Suprapubic skin (tissue), 4 donors: ENCODE measurements at places on chromosomes 3 and 15.

DNA sequence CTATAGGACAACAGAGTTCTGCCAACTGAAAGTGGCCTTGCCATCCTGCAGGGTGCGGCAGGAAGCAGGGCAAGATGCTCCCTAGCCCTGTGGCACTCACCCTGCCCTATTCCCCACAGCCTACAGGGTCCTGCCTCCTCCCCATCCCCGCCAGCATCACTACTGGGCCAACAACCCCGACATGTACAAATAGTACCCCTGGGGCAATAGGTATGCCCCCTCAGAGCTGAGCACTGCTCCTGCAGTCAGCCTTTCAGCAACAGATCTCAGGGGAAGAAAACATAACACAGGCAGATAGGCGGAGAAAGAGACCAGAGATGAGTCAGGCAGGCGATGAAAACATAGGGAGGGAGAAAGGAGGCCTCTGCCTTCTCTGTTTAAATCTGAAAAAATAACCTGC is 74.7 kb downstream of the XXYLT1 start:
- H3K4me3 ChIP-seq = no peak overlapping the region
- no peak for DNase-seq
- no peaks in the 10 kb centered on the region for H3K27me3 ChIP-seq
- peaks cover 17% of the 10 kb centered on the region for H3K4me1 ChIP-seq

- H3K4me3 ChIP-seq = peak overlapping the region; percentile 90
- H3K27me3 ChIP-seq = no peaks in the 10 kb centered on the region
- no peak for DNase-seq
- peaks cover 39% of the 10 kb centered on the region for H3K4me1 ChIP-seq
- peaks cover 28% of the 10 kb centered on the region for H3K36me3 ChIP-seq
These were observed 584 bp upstream of the RPL32 start for GRCh38 chr3:12841970-12842328.

DNA sequence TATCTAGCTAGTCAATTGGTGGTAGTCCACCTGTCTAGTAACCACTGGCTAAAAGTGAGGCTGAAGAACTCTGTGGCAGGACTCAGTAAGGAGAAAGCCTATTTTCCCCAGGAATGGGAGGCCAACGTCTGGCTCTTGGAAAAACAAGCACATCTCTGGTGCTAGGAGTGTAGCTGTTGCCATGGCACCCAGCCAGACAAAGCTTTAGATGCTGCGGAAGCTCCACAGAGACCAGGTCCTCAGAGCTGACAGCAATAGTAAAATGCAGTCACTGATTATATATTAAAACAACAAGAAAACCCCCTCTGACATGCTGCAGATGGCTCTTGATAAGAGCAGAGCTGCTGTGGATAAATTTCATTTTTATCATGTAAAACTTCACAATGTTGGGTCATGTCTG is 124.9 kb upstream of the STRIT1 start:
- no peaks in the 10 kb centered on the region for H3K4me1 ChIP-seq
- H3K27ac ChIP-seq = no peak overlapping the region
- H3K27me3 ChIP-seq = no peaks in the 10 kb centered on the region

DNA sequence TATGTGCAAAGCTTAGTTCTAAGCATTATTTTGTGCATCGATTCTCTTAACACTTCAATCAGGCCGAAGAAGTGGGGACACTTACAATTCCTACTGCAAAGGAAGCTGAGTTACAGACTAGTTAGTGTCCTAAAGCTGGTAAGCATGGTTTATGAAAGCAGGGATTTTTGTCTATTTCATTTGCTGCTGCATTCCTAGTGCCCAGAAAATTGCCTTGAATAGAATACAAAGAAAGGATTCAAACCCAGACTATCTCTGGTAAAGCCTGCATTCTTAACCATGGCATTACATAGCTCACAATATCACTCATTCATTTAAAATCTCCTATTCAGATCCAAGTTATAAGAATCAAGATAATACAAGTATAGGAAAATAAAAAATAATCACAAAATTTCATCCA is 24.4 kb upstream of the CPOX start:
- DNase-seq = no peak
- no peaks in the 10 kb centered on the region for H3K36me3 ChIP-seq
